ENCODE measurements at places on chromosomes 6 and 20.
A peak's percentile ranks its signal among the peaks of the same experiment; 100 is the strongest.

DNA sequence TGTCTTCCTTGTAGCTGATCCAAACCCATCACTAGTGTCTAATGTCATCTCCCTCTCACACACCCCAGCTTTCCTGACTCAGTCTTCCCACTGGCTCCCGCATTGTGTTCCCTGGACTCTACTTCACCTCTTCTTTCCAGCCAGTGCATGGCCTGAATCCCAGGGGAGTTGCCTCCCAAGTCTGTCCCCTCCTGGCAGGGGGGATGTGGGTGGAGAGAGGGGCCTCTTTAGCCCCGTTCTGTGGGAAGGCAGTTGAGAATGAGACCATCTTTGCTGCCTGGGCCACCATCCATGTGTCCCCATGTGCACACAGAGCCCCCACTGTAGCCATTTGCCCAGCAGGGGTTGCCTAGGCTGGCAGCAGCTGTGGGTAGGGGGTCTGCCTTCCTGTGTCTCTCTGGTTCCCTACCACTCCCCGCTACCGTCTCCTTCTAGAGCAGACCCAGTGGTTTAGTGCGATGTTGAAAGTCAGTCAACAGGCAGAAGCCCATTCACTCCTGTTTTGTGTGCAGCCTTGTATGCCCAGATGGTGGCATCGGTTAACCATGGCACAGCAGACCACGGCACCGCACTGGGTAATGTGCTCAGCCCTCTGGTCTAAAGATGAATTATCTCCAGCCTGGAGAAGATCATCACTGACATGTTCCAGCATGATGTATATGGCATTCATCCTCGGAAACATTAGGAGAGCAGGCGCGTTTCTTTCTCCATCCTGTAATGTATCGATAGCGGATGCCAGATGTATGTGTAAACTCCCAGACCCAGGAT, 178.8 kb upstream of the SNX9 start:
- DNase-seq, result no peak

- DNase-seq, result peak; percentile 59
These were observed 118.3 kb upstream of the ECI2 start for GRCh38 chr6:4253604-4254231.

GRCh38 chr6:37674161-37674560, 23.5 kb downstream of the MDGA1 start:
- DNase-seq, result no peak

DNA sequence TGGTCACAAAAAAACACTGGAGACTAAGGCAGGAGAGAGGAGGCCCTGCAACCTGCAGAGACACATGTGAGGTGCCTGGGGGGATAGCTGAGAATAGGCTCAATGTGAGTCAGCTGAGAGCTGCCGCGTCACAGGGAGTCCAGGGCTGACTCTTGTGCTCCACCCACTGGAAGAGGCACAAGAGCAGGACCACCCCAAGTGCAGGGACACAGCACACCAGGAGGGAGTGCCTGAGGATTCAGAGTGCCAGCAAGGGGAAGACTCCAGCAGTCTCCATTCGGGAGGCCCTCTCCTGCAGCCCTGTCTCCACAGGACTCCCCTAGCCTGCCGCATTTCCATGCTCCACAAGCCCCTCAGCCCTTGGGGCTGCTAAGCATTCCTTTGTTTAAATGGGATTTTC, 105.5 kb downstream of the HUS1B start:
- no peak for DNase-seq

- no peak for DNase-seq
These were observed 2.9 kb upstream of the HIVEP2 start for GRCh38 chr6:142947714-142948480.

GRCh38 chr20:57457243-57458095, 66.3 kb downstream of the RBM38 start:
- no peak for DNase-seq

GRCh38 chr6:111533087-111533784, 50.2 kb upstream of the REV3L start:
- no peak for DNase-seq

DNA sequence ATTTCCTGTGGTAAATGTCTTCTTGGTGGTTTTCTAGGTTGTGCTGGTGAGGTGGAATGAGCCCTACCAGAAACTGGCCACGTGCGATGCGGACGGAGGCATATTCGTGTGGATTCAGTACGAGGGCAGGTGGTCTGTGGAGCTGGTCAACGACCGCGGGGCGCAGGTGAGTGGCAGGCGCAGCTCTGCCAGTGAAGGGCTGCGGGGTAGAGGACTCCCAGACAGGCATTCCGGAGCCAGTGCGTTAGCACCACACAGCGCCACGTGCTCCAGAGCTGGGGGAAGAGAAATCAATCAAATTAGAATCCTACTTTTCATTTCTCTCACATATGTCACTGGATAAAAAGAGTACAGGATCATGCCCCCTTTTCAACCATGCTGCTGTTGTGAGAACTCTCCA, 100.8 kb downstream of the TULP4 start:
- DNase-seq, result no peak

GRCh38 chr6:19873031-19873430, 35.9 kb downstream of the ID4 start:
- no peak for DNase-seq

GRCh38 chr6:79909517-79909916, 37.8 kb downstream of the ELOVL4 start:
- DNase-seq, result no peak

DNA sequence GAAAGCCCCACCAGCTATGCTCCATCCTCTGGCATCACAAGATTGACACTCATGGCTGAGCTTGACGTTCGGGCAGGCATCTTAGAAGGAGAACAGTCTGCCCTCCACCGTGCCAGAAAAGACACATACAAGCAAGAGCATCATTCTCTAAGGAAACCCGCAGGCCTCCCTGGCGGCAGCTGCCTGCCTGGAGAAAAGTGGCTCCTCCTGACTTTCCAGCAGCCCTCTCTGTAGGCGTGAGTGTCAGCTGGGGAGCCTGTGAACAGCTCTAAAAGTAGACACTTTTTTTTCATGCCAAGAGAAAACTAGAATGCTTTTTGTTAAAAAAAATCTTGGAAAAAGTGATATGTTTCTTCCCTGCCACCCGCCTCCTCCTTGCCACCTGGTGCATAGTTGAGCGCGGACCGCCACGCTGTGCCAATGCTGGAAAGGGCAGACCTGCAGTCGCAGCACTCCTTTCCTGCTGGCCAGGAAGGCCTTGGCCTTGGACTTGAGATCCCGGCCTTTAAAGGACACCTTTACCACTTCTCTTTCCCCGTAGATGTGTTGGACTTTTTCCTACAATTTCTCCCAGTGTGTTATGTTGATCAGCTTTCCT, 29.7 kb upstream of the INSM1 start:
- DNase-seq, result no peak

GRCh38 chr6:79798841-79799240, 148.5 kb downstream of the ELOVL4 start:
- no peak for DNase-seq

- DNase-seq, result peak; percentile 71
These were observed 320.8 kb downstream of the TAF4 start for GRCh38 chr20:61744691-61745396.

- no peak for DNase-seq
These were observed 260.0 kb downstream of the FARS2 start for GRCh38 chr6:5521322-5521721.

DNA sequence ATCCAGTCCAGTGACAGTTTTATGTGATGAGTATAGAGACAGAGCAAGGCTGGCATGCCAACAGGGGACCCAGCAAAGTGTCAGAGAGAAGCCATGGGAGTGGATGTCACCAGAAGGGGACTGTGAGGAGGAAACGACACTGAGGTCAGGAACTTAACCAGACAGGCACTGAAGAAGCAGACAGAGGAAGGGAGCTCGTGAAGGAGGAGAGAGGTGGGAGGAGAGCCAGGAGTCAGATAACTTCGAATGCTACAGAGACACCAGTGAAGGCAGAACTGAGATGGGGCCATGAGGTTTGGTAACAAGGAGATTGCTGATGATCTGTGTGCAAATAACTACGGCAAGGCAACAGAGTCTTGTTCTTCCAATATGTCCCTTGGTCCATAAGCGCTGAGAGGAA, 211.1 kb upstream of the FOXA2 start:
- peak; percentile 20 for DNase-seq

DNA sequence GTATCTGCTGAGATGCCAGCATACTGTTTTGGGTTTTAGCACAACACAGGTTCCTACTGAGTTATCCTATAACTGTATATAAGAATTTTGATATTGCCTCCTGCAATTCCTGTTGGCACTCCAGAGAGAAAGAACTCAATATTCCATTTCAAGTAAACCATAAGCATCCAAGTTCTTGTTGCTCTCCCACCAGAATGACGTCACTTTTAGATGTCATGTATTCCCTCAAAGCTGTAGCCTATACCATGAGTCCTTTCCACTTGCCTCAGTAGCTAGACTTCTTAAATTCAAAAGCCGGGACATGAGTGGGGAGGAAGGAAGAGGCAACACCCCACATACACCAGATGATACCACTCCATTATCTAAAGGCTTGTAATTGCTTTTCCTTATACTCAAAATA, 171.5 kb downstream of the ALDH8A1 start:
- no peak for DNase-seq

- DNase-seq, result no peak
These were observed 36.3 kb upstream of the CLIC5 start for GRCh38 chr6:46051962-46052361.

DNA sequence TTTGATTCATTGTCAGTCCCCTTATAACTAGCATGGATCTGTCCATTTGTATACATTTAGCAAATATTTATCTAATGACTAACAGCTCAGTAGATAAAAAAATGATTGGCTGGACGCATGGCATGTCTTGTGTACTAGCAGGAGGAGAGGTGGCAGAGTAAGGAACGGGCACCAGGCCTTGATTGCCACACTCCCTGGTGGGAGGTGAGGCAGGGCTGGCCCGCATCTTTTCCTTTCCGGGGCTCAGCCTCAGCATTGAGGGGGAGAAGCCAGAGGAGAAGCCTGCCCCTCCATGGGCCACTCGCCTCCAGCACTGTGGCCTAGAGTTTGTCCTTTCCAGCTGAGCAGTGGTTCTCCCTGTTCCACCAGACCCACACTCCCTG, 84.9 kb upstream of the TMEM181 start:
- DNase-seq, result peak; percentile 59

- no peak for DNase-seq
These were observed 7.1 kb downstream of the CABLES2 start for GRCh38 chr20:62400021-62400420.

- DNase-seq, result no peak
These were observed 160.8 kb downstream of the TBXT start for GRCh38 chr6:166006900-166007301.

- no peak for DNase-seq
These were observed 594 bp downstream of the ARFGEF3 start for GRCh38 chr6:138162111-138162954.

DNA sequence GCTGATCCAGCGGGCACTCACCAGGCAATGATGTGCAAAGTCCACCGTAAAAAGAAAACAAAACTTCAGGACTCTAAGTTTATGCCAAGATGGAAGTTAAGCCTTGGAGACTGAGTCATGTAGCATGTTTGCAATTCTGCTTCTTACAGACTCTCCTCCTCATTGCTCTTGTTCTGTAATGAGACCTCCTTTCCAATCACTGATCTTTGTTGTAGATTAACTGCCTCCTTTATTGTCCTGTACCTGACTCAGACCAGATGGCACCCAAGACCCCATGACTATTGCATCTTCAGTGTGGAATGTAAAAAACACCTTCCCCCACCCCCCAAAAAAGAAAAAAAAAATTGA, 11.2 kb downstream of the NEU1 start:
- no peak for DNase-seq

DNA sequence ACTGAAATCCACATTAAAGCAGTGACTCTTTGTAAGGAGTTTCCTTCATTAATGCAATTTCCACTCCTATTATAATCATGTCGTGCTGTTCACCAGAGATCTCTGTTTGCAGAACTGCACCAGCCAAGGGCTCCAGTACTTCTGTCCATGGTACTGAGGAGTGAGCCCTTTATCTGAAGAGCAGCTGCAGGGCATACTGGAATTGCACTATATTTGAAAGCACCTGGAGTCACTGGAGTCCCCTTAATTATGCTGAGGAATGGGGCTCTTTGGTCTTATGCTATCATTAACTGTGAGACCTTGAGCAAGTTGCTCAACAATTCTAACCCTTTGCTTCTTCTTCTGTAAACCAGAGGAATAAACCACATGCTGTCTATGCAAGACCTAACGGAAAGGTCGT, 61.7 kb upstream of the NUP153 start:
- peak; percentile 30 for DNase-seq

DNA sequence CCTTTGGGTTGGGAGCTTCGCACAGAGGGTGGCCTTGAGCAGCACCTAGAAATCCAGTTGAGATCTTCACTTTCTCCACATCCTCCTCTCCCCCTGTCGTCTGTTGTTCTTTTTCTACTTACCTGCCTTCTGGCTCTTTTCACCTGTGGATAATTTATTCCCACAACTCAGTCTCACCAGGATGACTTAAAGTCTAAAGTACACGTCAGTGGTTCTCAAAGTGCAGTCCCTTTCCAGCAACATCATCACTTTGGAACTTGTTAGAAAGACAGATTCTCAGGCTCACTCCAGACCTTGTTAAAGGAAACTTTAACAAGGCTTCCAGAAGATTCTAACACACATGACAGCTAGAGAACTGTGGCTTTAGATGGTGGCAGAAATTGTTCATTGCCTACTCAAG, 27.7 kb upstream of the BCAS1 start:
- no peak for DNase-seq

All from NCI-H226 (cell line).